ENCODE measurements at places on chromosomes 2 and 18.

- no peak for DNase-seq
Observed at GRCh38 chr2:68396093-68396492, 31.0 kb downstream of the PLEK start.

DNA sequence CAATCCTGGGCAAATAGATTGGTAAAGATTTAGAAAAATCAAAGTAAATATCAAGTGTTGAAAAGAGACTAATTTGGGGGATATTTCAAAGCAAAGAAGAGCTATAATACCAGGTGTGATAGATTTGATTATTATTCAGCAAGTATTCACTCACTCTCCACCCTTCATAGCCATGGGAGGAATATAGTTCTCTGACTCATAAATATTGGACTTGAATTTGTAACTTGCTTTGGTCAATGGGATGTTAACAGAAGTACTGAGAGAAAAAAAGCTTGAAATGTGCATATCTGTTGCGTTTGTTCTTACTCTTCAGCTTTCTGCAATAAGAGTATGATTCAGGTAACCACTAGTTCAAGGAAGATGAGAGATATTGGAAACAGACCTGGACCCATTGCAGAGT, 54.5 kb upstream of the IKZF2 start:
- no peak for DNase-seq

DNA sequence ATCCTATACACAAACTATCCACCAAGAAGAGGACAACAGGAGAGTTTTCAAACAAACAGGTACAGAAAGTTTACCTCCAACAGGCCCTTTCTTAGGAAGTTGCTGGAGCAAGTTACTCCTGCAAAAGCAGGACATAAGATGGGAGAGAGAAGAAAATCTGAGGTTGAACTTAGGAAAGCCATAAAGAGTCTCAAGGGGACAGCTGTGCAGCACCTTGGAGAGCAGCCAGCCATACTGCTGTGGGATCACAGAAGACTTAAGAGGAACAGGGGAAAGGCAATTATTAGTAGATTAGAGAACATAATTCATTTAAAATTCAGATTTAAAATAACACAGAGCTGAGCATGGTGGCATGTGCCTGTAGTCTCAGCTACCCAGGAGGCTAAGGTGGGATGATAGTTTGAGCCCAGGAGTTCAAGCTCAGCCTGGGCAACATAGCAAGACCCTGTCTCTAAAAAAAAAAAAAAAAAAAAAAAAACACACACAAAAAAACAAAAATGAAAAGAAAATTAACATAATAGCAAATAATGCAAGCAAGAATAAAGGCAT, 148.1 kb upstream of the SIX3 start:
- no peak for DNase-seq

DNA sequence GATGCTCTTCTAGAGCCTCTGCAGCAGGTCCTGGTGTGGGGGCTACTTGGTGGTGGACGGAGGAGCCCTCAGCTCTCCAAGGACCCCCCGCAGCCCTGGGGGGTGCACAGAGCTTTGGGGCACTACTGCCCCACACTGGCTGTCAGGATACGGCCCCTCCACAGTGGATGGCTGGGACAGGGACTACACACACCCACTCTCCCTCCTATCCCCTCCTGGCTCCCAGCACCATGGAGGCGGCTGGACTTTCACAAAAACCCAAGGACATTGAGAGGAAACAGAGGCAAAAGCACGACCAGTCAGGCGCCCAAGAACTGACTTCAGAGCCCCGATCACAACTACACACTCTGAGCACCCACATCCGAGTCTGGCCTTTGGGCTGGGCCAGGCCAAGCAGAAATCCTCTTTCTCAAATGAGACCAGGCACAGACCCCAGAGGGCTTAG, 12.6 kb downstream of the GPR35 start:
- DNase-seq = no peak

GRCh38 chr18:78721238-78721875, 258.3 kb upstream of the SALL3 start:
- DNase-seq = no peak

DNA sequence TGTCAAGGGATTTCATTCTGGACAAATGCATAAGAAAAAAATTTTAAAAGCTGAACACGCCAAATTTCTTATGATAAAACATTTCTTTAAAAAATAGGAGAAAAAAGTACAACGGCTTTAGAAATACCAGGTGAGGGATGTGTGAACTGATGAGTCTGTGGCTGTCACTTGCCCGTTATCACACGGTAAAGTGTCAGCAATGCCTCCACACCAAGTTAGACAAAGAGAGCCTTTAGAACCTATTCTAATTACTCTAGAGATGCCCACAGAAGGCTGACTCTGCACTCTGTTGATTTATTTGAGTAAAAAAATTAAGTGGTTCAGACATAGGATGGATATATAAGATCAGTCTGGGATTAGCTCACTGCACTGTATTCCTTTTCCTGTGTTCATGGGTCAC, 523.8 kb downstream of the RNF144A start:
- no peak for DNase-seq

- no peak for DNase-seq
Observed at GRCh38 chr18:59096098-59096789, 43.4 kb upstream of the SEC11C start.

- DNase-seq = no peak
Observed at GRCh38 chr2:231228223-231228622, 29.8 kb downstream of the ARMC9 start.
